ENCODE measurements at places on chromosomes 7 and 10. TPM values are rescaled to one million over a fixed set of nuclear protein-coding genes. Genes with fewer than 3 reads are reported as not detected.
A peak's percentile ranks its signal among the peaks of the same experiment; 100 is the strongest.

Gene SPDYE9
- total RNA-seq = not detected

Gene CCDC172
- not detected for total RNA-seq

Gene PNLIP
- not detected for total RNA-seq

Gene OR6B1
- not detected for total RNA-seq

Gene ACHE
- total RNA-seq = 7.8 TPM

Gene ZPBP
- not detected for total RNA-seq

Gene FAM221A
- total RNA-seq = 10.1 TPM

Gene NPTX2
- 44.2 TPM for total RNA-seq

Gene MNX1
- not detected for total RNA-seq

Gene PNLIPRP2
- total RNA-seq = not detected

- H3K27ac ChIP-seq = no peak overlapping the region
- H3K36me3 ChIP-seq = no peaks in the 10 kb centered on the region
Observed at GRCh38 chr7:124751027-124751426, 14.6 kb downstream of the GPR37 start.

DNA sequence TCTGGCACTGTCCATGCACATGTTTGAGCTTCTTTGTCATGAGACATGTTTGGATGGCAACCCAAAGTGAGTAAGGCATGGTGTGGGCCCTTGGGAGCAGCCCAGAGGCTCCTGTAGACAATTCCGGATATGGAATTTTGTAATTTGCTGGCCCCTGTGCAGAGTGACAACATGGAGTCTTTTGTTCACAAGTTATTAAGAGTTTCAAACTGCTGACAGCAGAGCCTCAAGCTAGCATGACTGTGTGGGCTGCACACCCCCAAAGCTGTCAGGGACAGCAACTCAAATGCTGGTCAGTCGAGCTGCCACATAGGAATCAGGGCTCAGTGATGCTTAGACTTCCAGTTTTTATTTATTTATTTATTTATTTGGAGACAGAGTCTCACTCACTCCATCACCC is 7.0 kb upstream of the MYL7 start:
- no peaks in the 10 kb centered on the region for H3K27me3 ChIP-seq
- H3K4me3 ChIP-seq = no peak overlapping the region
- H3K36me3 ChIP-seq = no peaks in the 10 kb centered on the region

GRCh38 chr10:114577133-114577532 is 80.9 kb downstream of the ABLIM1 start:
- DNase-seq = no peak
- H3K4me1 ChIP-seq = peaks cover 16% of the 10 kb centered on the region
- H3K27me3 ChIP-seq = no peaks in the 10 kb centered on the region
- no peak overlapping the region for H3K4me3 ChIP-seq
- peak overlapping the region; percentile 52 for H3K27ac ChIP-seq

DNA sequence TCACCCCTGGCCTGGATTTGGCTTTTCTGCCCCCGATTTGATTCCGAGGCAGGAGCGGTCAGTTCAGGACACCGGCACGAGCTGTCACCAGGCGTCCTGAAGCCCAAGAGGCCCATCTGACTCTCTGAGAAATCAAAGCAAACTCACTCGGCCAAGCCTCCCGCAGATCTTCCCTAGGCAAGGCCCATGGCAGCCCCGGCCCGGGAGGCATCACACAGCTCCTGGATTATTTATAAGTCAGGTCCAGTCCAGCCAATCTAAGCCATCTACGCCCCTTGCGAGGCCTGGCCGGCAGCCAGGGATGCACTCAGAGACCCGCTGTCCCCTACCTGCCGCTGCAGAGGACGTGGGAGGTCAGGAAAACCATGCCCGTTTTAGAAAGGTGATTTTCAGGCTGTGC is 87.3 kb upstream of the DIP2C start:
- no peak overlapping the region for H3K27ac ChIP-seq
- no peak overlapping the region for H3K4me3 ChIP-seq
- no peaks in the 10 kb centered on the region for H3K27me3 ChIP-seq
- no peaks in the 10 kb centered on the region for H3K36me3 ChIP-seq

GRCh38 chr7:120486164-120486563 is 213.2 kb downstream of the KCND2 start:
- H3K27ac ChIP-seq = no peak overlapping the region
- H3K4me1 ChIP-seq = no peaks in the 10 kb centered on the region

GRCh38 chr10:11116817-11117216 is 99.1 kb downstream of the CELF2 start:
- no peaks in the 10 kb centered on the region for H3K4me1 ChIP-seq
- DNase-seq = no peak
- H3K27me3 ChIP-seq = no peaks in the 10 kb centered on the region
- H3K27ac ChIP-seq = no peak overlapping the region

- H3K4me1 ChIP-seq = no peaks in the 10 kb centered on the region
- peaks cover 82% of the 10 kb centered on the region for H3K36me3 ChIP-seq
- H3K4me3 ChIP-seq = no peak overlapping the region
- no peak for DNase-seq
Observed at GRCh38 chr10:74107391-74107790, 43.2 kb downstream of the AP3M1 start.

- peak overlapping the region; percentile 73 for H3K4me3 ChIP-seq
- no peak for DNase-seq
- peak overlapping the region; percentile 76 for H3K27ac ChIP-seq
- H3K36me3 ChIP-seq = no peaks in the 10 kb centered on the region
- H3K4me1 ChIP-seq = peaks cover 28% of the 10 kb centered on the region
- no peaks in the 10 kb centered on the region for H3K27me3 ChIP-seq
Observed at GRCh38 chr10:89392974-89393373, 551 bp downstream of the IFIT1 start.

DNA sequence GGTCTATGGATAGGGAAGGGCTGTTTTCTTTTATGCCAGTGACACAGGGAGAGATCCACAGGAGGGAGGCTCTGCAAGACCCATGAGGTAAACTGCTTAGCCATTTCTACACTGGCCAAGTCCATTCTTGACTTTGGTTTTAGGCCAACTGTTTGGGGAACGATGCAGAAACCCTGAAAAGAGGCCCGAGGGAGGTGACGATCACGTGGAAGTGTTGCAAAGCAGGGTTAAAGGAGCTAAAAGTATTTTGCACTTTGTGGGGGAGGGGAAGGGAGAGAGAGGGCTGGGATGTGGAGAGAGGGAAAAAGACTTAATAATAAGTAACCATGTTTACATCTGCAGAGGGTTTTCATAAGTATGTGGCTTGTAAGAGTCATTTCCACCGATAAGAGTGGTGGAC is 239.7 kb downstream of the EMX2 start:
- no peak overlapping the region for H3K27ac ChIP-seq
- H3K27me3 ChIP-seq = no peaks in the 10 kb centered on the region
- H3K36me3 ChIP-seq = no peaks in the 10 kb centered on the region
- H3K4me1 ChIP-seq = no peaks in the 10 kb centered on the region

- no peak overlapping the region for H3K27ac ChIP-seq
- H3K4me1 ChIP-seq = no peaks in the 10 kb centered on the region
- H3K4me3 ChIP-seq = no peak overlapping the region
Observed at GRCh38 chr7:93161181-93161762, 13.1 kb upstream of the SAMD9L start.

DNA sequence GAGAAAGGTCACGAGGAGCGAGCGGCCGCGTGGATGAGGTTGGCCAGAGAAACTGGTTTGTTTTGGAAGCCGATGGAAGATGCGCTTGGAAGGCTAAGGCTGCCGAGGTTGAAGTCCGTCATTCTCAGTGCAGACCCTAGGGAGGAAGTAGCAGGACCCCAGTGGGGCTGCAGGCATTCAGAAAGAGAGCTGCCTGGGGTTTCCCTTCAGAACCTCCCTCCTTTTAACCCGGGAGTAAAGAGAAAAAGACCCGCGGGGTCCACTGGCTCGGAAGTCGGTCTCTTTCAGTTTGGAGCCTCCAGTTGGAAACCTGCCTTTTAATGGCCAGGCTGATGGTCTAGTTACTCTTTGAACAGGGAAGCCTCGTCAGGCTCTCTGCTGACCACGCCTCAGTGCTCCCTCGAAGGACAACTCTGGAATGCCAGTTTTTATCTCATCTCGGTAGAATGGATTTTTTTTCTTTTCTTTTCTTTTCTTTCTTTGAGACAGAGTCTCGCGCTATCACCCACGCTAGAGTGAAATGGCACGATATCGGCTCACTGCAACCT is 188.6 kb downstream of the CUX1 start:
- H3K27ac ChIP-seq = no peak overlapping the region
- H3K36me3 ChIP-seq = no peaks in the 10 kb centered on the region
- H3K4me3 ChIP-seq = no peak overlapping the region

GRCh38 chr7:79531905-79532664 is 78.6 kb upstream of the MAGI2 start:
- no peak overlapping the region for H3K27ac ChIP-seq
- H3K36me3 ChIP-seq = no peaks in the 10 kb centered on the region
- H3K4me3 ChIP-seq = no peak overlapping the region
- H3K27me3 ChIP-seq = no peaks in the 10 kb centered on the region
- no peak for DNase-seq

DNA sequence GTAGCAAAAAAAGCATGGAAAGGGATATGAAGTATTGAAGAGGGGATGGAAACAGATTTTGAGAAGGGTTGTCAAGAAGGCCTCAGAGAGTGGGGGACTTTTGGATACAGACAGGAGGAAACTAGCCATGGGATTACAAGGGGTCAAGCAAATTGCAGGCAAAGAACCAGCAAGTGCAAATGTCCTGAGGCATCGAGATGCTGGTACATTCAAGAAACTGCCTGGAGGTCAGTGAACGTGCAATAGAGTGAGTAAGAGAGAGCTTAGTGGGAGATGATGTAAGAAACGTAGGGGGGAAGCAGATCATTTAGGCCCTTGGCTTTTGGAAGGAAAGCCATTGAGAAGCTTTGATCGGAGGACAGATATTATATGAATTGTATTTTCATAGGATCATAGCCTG is 227.4 kb upstream of the AGK start:
- H3K27ac ChIP-seq = no peak overlapping the region
- H3K4me3 ChIP-seq = no peak overlapping the region
- H3K36me3 ChIP-seq = no peaks in the 10 kb centered on the region
- H3K4me1 ChIP-seq = no peaks in the 10 kb centered on the region

DNA sequence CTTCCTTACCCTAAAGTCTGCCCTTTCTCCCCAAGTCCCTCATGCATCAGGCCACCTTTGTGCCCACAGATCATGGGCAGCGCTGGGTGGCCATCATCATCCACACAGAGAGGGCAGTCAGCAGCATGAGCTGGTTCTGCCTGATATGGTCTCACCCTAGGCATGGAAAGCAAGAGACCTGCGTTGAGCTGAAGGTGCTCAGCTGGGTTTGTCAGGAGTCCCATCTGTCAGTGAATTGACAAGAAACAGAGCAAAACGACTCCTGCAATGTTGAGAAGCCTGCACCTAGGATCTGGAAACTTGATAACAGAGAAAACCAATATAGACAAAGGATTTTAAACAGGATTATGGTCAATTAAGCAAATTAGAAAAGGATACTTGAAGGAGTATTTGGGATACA is 242.7 kb upstream of the PRSS1 start:
- no peak overlapping the region for H3K4me3 ChIP-seq
- no peaks in the 10 kb centered on the region for H3K27me3 ChIP-seq
- no peaks in the 10 kb centered on the region for H3K4me1 ChIP-seq
- H3K27ac ChIP-seq = no peak overlapping the region

DNA sequence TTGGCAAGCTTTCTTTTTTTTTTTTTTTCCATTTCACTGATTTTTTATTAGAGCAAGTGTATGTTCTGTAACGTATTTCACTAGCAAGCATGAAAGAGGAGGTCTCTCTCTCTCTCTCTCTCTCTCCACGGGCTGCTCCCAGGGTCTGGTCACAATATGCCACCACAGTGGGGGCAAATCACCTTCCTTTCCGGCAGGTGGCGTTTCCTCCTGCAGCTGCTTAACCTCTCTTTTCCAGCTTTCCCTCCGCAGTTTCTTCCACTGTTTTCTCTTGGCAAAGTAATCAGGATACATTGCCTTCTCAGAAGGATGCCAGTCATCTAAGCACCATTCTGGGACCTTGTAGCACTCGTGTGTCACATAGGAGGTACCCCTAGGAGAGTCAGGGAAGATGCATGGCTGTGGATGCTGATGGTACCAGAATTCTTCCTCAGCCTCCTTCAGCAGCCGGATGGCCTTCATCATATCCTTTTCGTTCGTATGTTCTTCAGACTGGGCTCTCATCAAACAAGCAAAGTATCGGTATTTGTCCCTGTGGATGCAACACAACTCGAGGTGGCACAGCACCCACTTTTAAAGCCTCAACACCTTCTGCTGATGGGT is 197.3 kb upstream of the PODXL start:
- no peaks in the 10 kb centered on the region for H3K4me1 ChIP-seq
- H3K4me3 ChIP-seq = no peak overlapping the region
- no peak for DNase-seq
- no peaks in the 10 kb centered on the region for H3K36me3 ChIP-seq
- no peak overlapping the region for H3K27ac ChIP-seq

DNA sequence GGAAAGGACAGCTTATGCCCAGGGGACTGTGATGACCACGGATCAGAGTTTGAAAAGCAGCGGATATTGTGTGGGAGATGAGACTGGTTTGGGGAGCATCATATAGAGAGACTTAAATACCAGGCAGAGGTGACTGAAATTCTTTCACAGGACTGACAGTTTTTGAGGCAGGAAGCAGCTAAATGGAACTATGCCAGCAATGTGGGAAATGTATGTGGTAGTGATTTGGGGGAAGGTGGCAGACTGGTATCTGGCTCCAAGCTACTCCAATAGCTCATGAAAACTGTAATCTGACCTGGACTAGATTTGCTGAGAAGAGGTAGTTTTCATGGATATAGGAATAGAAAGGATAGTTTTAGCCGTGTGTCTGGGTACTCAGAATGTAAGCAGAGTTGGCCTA is 592.6 kb downstream of the REEP3 start:
- no peak for DNase-seq
- H3K4me1 ChIP-seq = no peaks in the 10 kb centered on the region
- no peak overlapping the region for H3K27ac ChIP-seq
- H3K36me3 ChIP-seq = no peaks in the 10 kb centered on the region
- H3K4me3 ChIP-seq = no peak overlapping the region
- H3K27me3 ChIP-seq = no peaks in the 10 kb centered on the region

DNA sequence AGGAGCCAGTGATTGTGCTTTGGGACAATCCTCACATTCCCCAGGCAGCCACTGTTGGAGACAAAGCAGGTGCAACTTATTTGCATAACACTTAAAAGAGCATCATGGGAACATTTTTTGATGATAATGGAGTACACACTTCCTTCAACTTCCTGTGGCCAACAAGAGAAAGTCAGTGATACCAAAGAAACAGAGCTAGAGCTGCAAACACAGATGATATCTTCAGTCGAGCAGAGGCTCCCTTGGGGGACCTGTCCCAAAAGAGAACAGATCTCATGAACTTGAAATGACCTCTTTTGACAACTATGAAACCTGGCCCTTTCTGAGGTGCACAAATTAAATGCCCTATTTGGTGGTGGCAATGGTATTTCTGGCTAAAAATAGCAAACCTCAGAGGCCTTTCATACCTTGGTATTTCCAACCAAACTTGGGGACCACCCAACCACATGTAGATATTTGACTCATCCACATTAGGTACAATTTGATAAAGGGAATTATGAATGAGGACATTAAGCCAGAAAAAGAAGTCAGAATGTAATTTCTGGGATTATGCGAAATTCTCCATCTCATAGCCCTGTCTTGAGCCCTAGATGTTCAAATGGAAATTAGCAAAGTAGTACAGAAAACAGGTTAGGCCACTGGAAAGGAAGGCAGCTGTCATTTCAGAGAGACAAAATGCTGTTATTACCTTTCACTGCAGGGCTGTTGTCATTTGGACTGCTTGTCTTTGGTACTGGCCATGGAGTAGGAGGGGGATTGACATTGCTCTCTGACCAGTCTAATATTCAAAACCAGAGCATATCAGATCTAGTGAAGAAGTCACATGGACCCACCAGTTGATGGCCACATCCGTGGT is 146.2 kb downstream of the ICA1 start:
- no peak overlapping the region for H3K4me3 ChIP-seq
- H3K36me3 ChIP-seq = no peaks in the 10 kb centered on the region
- H3K27me3 ChIP-seq = no peaks in the 10 kb centered on the region
- no peak overlapping the region for H3K27ac ChIP-seq
- no peak for DNase-seq

Measured in ascending aorta (tissue), 2 donors.